ENCODE measurements at places on chromosomes 3 and 15. TPM values are rescaled to one million over a fixed set of nuclear protein-coding genes. Genes with fewer than 3 reads are reported as not detected.

The GASK1A gene
- not detected for total RNA-seq

The HDAC11 gene
- total RNA-seq: 3.2 TPM

The THAP10 gene
- total RNA-seq: 0.20 TPM

The PRSS50 gene
- total RNA-seq: not detected

The CCDC54 gene
- not detected for total RNA-seq

The CPNE9 gene
- total RNA-seq: not detected

The STRA6 gene
- total RNA-seq: not detected

The CHDH gene
- 0.71 TPM for total RNA-seq

The NDN gene
- 1.2 TPM for total RNA-seq

The PIF1 gene
- total RNA-seq: 14.7 TPM

The MST1R gene
- total RNA-seq: 1.2 TPM
